ENCODE measurements at places on chromosomes 1 and 21.

DNA sequence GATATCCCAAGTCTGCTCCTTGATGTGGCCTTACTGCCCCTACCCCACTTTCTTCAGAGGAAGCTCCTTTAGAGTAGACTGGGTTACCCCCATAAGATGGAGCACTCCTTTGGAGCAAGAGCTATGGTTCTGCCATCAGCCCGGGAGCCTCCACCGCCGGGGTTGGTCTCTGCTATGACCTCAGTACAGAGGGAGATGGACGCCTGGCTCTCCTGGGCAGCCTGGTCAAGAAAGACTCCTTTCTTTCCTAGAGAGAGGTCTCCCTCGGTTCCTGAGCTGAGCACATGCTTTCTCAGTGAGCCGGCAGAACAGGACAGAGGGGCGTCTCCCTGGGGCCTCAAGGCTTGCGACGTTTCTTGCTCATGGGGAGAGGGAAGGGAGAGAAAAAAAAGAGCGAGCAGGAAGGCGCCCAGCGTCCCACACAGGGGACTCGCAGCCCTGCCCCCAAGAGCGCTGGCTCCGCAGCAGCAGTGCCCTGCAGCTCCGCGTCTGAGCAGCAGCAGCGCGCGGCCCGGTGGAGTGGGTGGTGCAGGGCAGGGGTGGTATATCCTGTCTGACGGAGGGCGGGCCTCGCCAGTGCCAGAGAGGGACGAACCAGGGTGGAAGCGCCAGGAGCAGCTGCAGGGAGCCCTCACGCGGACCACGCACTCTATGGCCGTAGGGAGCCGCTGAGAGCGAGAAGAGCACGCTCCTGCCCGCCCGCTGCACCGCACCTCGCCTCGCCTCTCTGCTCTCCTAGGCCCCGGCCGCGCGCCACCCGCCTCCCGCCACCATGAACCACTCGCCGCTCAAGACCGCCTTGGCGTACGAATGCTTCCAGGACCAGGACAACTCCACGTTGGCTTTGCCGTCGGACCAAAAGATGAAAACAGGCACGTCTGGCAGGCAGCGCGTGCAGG, at the start of gene PKP1:
TSS of gene PKP1 (plus strand) at position 576 of the 899 bp plus-strand sequence. CDS start at position 773, 197 bp downstream.
- no peak for DNase-seq

- DNase-seq: no peak
Observed at GRCh38 chr1:226903819-226904716, 33.7 kb downstream of the PSEN2 start.

GRCh38 chr1:156493742-156494141, 6.8 kb downstream of the MEF2D start:
- DNase-seq: no peak

GRCh38 chr1:197892684-197893083, 9.7 kb upstream of the C1orf53 start:
- no peak for DNase-seq

- no peak for DNase-seq
Observed at GRCh38 chr1:50724626-50725286, 235.3 kb downstream of the FAF1 start.

DNA sequence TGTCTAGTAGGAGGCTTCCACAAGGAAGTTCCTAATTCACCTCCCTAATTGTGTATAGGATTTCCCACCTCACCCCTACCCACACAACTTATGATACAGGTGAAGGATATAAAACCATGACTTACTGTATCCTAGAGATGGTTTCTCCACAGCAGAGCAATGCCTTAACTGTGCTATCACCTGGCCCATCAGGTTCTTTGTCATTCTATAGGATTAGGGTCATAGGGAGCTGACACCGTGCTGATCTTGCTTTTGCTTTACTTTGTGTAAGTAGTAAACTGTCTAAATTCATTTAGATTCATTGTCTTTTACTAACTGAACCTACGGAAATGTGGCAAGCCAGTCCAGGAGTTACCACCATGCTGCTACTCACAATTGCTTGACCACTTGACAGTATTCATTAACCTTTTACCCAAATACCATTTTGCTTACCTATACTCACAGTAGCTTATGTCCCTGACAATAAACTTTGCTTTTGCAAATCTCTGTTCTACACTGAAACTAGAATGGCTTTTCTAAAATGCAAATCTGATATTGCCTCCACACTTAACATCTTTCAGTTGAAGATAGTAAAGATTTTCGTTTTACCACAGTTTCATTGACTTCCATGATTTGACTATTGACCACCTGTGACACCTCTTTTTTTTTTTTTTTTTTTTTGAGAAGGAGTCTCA, 147.6 kb downstream of the IFI44 start:
- no peak for DNase-seq

DNA sequence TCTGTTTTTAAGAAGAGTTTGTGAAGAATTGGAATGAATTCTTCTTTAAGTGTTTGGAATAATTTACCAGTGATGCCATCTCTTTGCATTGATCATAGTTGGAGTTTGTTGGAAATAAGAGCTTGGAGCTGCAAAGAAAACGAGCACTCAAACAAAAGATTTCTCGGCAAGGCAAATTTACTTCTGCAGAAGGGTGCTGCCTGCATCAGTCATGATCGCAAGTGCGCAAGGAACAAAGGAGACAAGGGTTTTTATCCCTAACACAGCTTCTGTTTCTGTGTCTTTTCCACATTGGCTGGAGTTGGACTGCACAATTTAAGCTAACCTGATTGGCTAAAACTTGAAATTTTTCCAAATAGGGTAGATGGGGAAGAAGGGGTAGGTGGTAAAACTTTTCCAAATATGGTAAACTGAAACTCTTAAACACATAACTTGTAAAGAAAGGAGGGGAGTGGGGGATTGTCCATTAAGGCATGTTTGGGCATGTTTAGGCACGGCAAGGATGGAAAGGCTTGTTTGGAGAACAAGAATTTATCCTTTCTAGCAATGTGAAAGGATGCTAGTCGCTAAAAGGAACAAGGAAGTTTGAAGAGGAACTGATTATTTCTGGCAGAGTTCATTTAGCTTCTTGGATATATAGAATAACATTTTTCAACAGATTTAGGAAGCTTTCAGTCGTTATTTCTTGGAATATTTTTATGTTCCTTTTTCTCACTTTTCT, 3.5 kb upstream of the AADACL4 start:
- no peak for DNase-seq

DNA sequence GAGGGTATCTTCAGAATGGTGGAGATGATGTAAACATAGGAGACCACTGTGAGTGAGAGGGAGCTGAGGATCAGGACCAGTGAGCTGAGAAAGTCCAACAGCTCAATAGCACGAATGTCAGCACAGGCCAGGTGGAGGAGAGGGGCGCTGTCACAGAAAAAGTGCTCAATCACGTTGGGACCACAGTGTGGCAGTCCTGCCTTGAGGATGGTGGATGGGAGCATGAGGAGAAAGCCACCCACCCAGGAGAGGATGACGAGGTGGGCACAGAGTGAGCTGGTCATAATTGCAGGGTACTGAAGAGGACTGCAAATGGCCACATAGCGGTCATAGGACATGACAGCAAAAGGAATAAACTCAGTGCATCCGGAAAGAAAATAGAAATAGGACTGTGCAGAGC, 8.1 kb downstream of the OR11L1 start:
- DNase-seq: no peak
